Cardiac septum (tissue), 1 donor: ENCODE measurements at places on chromosomes 2 and 18. TPM values are rescaled to one million over a fixed set of nuclear protein-coding genes. Genes with fewer than 3 reads are reported as not detected.

- no peak for DNase-seq
These were observed 8.7 kb upstream of the TEX44 start for GRCh38 chr2:231583982-231584381.

- no peak for DNase-seq
These were observed 51.8 kb downstream of the AKAIN1 start for GRCh38 chr18:5145168-5145825.

DNA sequence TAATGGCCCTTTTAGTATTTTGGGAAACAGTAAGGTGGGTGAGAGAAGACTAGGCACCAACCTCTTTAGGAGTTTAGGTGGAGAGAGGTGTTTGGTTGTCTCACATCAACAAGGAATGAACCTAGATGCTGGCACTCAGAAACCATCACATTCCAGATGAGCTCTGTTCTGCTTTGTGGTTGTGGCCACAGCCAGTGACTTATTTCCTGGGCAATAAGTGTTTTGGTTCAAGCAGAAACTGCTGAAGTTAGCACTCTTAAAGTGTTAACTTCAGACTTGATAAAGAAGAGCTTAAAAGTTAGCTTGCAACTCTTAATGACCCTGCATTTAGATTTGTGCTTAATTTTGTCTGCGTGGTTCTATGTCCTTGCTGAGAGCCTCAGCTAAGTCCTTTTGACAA lies 929.2 kb downstream of the SLC4A3 start:
- no peak for DNase-seq

DNA sequence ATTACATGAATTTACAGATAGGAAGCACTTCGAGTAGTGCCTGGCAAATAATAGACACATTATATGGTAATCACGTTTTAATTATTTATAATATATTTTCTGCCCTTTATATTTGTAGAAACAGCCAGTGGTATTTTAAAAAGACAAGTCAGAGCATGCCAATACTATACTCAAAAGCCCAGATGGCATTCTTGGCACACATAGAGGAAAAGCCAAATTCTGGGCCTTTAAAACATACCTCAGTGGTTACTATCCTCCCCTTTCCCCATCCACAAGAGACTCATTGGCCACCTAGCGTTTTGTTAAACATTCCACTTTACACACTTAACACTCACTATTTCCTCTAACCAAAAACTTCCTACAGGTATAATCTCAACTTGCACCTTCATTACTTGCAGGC lies 63.3 kb upstream of the ZNF804A start:
- DNase-seq, result no peak

INHBB gene
- total RNA-seq, result 2.8 TPM

DNA sequence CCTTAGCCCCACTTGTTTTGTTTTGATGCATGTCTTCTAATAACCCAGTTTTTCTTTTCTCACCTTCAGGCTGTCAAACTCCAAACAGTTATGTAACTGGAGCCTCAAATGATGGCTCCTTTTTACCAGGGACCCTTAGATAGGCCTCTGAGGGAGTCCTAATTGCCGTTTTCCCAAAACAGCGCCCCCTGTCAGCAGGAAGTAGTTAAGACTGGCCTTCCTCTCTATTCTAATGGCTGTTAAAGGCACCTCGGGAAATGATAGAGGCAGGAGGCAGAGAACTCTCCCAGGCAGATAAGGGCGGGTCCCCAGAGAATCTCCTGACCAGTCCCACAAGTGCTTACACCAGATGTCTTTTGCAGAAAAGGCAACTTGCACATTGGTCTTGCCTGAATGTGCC lies 123.2 kb downstream of the KCNS3 start:
- no peak for DNase-seq

DNA sequence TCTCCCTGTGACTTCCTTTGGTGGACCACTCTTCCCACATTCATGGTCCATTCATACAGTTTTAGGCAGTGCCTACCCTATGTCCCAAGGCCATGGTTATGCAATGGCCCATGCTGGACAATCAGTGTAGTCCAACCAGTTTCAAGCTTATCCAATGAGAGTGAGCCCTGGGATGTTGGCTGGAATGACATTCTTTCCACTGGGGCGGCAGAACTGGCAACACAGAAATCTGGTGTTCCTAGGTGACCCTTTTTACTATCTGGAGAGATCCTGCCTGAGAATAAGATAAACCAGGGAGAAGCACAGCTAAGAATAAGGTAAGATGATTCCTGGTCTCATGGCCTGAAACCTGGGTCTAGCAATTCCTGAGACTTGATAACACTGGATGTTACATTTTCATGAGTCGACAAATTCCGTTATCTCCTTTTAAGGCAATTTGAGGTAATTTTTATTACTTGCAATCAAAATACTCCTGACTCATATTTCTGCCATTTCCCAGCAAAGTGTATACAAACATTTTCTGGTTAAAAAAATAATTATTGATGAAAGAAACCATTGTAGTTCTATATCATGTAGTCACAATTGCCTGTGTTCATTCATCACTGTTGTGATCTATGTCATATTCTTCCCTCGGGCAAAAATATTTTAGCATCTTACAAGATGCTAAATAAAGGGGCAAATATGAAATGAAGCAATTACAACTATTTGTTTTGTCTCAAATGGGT lies 271.5 kb upstream of the LYPD1 start:
- DNase-seq, result no peak

GRCh38 chr18:55418439-55418838 lies 169.6 kb downstream of the TCF4 start:
- DNase-seq, result no peak

- no peak for DNase-seq
These were observed 51.4 kb downstream of the ICOS start for GRCh38 chr2:203987959-203988358.

DNA sequence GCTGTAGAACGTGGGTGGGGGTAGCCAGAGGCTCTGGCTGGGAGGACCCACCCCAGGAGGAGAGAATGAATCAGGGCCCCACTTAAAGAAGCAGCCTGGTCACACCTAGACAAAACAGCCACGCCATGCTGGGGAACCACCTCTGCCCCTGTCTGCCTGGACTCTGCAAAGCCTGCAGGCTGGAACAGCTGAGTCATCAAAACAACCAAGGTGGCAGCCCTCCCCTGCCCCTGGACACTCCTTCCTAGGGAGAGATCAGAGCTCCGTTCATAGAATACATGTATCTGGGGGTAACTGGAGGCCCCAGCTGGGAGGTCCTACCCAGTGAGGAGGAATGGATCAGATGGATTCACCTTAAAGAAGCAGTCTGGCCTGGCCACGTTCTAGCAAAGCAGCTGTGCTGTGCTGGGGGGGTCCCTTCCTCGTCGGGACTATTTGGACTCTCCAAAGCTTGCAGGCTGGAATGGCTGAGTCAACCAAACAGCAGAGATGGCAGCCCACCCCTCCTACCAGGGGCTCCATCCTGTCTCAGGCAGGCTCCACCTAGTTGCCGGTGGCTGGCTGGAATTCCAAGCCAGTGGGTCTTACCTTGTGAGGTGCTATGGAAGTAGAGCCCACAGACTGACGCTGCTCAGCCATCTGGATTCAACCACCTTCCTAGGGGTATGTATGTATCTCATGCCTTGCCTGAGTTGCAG lies 50.5 kb upstream of the NT5C1B start:
- DNase-seq, result no peak

- no peak for DNase-seq
These were observed 173.0 kb downstream of the CTIF start for GRCh38 chr18:48711651-48712486.

- peak; percentile 78 for DNase-seq
These were observed 23.6 kb upstream of the SLC9A4 start for GRCh38 chr2:102449370-102449974.

DNA sequence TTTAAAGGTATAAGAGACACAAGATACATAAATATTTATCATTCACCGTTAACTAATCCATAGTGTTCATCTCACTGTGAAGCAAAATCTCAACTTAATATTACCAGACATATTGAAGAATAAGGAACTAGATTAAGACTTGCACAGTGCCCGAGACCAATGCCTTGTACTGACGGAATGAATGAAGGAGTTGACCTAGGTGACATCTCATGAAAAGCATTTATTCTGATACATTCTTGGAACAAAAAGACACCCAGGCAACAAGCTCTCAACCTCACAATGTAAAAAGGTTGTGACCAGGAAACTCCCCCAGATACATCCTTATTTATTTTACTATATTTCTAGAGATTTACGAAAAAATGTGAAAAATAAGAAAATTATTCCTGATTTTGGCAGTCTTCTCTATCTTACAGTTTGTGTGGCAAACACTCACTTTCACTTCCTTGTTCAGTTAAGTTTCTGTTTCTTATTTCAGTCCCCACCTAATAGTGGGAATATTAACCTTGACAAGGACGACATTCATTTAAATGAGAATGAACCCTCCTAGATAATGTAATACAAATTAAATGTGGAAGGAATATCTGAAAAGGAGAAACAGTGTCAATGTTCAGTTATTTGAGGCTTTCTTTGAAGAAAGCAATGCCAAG lies 28.4 kb downstream of the M1AP start:
- DNase-seq, result no peak

GRCh38 chr18:55159027-55159426 lies 199.8 kb upstream of the CCDC68 start:
- no peak for DNase-seq

GRCh38 chr2:30259827-30260679 lies 28.7 kb downstream of the LBH start:
- DNase-seq, result peak; percentile 15

DNA sequence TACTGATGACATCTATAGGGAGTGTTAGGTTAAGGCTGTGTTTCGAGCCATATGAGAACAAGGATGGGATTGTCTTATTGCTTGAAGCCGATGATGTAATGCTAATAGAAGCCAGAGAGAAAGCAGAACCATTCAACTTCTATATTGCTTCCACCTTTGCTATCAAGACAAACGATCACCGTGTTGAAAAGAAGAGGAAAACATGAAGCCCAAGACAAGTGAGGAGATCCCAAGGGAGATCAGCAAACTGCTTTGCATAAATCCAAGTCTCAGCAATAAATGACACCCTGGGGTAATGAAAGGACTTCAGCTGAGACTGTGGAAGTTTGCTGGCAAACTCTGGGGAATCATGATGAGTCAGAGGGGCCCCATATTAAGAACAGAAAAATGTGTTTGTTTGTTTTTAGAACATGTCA lies 206.2 kb downstream of the NCKAP5 start:
- no peak for DNase-seq

DNA sequence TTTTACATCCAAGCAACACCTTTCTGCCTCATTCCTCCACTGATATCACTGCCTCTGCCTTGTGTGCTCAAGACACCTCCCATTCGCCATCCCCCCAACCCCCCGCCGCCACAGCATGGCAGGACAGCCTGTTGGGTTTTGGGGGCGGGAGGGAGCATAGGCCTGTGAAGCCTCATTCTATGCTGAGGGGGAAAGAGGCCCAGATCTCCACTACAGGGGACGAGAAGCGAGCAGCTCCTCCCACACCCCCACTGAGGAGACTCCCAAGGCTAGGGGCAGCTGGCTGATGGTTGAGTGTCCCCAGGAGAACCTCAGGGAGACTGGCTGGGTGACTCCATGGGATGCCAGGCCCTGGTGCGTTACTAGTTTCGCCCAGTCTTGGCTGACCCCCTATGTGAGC lies 214.3 kb upstream of the SIX2 start:
- DNase-seq, result no peak

GRCh38 chr2:113157897-113158753 lies 15.6 kb upstream of the PSD4 start:
- DNase-seq, result no peak

ARL6IP6 gene
- 6.4 TPM for total RNA-seq

GRCh38 chr2:239749272-239749873 lies 275.8 kb downstream of the NDUFA10 start:
- DNase-seq, result no peak

DNA sequence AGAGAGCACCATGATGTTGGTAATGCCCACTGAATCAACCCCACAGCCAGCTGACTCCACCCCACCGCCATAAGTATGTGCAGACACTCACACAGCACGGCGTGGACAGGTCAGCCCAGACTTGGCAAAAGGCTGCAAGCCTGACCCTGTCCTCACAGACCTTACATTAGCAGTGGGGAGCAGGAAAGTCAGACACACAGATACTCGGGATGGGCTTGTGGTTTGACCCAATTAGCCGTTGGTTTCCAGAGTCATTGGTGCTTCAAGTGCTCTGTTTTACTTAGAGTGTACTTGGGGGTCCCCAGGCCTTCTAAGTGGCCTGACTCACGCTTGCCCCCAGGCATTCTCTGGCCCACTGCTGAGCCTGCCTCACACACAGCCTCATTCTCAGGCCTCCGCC lies 36.7 kb downstream of the EN1 start:
- no peak for DNase-seq

DNA sequence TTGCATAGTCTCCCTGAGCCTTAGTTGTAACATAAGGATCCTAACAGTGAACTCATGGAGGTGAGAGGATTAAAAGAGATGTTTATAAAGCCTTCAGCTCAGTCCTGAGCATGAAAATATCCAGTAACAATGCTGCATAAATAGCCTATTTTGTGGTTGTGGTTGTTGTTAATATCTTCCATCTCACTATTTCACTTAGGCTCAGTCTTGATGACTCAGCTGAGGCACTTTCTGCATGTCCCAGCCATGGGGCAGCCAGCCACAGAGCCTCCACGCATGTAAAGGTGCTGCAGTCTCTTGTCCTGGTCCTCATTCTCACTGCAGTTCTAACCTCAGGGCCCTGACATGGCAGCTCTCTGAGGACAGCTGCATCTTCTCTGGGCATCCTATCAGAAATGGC lies 218.8 kb upstream of the PKDCC start:
- DNase-seq, result no peak

DNA sequence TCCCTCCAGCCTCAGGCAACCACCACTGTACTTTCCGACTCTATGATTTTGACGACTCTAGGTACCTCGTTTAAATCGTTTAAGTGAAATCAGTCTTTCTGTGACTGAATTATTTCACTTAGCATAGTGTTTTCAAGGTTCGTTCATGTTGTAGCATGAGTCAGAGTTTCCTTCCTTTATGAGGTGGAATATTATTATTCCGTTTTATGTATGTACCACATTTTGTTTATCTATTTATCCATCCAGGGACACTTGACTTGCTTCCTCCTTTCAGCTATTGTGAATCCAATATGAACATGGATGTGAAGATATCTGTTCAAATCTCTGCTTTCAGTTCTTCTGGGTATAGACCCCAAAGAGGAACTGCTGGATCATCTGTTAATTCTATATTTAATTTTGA lies 19.1 kb downstream of the IL1R2 start:
- no peak for DNase-seq

GRCh38 chr2:11830708-11831301 lies 84.4 kb downstream of the LPIN1 start:
- DNase-seq, result no peak

DNA sequence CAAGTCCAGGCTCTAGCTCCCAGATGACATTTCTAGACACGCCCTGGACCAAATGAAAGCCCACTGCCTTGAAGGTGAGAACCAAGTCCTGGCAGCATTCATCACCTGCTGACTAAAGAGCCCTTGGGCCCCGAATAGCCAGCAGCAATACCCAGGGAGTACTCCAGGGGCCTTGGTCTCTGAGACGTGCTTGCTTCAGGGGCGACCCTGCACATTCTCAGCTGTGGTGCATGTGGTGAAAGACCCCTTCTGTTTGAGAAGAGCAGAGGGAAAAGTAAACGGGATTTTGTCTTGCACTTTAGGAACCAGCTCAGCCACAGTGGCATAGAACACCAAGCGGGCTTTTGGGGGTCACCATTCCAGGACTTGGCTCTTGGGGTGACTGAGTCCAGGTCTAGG lies 260.5 kb upstream of the MYT1L start:
- no peak for DNase-seq
